ENCODE measurements at places on chromosomes 16 and 17. TPM values are rescaled to one million over a fixed set of nuclear protein-coding genes. Genes with fewer than 3 reads are reported as not detected.

PABPN1L gene
- 0.29 TPM for total RNA-seq

NBR1 gene
- 44.8 TPM for total RNA-seq

OXLD1 gene
- 81.0 TPM for total RNA-seq

CLDN6 gene
- total RNA-seq = 0.75 TPM

GRCh38 chr16:1290860-1291575 lies 18.4 kb upstream of the UBE2I start:
- peaks cover 19% of the 10 kb centered on the region for H3K27me3 ChIP-seq
- no peak overlapping the region for H3K4me3 ChIP-seq
- H3K36me3 ChIP-seq = no peaks in the 10 kb centered on the region
- peaks cover 21% of the 10 kb centered on the region for H3K4me1 ChIP-seq
- no peak overlapping the region for H3K27ac ChIP-seq

DNA sequence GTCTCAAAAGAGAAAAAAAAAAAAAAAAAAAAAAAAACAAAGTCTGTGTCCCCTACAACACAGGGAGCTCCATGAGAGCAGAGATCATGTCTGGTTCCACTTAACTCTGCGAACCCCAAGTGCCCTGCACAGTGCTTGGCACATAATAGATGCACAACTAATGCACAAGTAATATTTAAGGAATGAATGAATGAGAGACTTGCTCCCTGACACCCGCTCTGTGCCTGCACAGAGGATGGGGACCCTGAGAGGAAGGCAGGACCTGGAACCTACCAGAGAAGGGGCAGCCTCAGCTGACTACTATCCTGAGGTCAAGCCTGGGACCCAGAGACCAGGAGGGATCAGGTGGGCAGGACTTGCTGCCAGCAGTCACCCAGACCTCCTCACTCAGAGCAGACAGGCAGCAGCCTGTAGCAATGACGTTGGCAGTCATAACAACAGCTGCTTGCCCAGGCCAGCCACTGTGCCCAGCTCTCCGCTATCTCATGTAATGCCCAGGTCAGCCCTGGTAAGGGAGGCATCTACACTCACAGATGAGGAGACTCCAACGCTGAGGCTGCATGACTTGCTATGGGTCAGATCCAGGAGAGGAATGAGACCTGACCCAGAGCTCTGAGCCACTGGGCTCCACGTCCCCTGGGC lies 2.9 kb downstream of the MYO15A start:
- no peaks in the 10 kb centered on the region for H3K4me1 ChIP-seq
- no peak overlapping the region for H3K4me3 ChIP-seq
- no peak overlapping the region for H3K27ac ChIP-seq
- no peak for DNase-seq
- no peaks in the 10 kb centered on the region for H3K36me3 ChIP-seq

GRCh38 chr17:79162012-79162963 lies 87.7 kb downstream of the ENGASE start:
- H3K4me3 ChIP-seq = no peak overlapping the region
- peaks cover 85% of the 10 kb centered on the region for H3K27me3 ChIP-seq
- DNase-seq = no peak
- no peaks in the 10 kb centered on the region for H3K4me1 ChIP-seq
- no peak overlapping the region for H3K27ac ChIP-seq

DNA sequence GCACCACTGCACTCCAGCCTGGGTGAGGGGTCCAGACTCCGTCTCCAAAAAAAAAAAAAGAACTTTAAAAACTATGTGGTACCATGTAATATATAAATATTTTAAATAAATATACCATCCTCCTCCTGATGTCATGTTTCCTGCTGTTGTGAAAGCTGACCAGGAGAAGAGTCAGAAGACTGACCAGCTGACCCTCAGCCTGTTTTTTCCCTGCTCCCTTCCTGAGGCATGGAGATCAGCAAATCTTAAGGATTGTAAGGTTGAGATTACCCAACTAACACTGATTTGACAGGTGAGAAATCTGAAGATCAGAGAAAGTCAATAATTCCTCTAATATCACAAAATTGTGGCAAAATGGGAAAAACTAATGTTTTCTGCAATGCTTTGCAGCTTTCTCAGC lies 18.1 kb downstream of the NCOR1 start:
- H3K4me1 ChIP-seq = peaks cover 3% of the 10 kb centered on the region
- H3K36me3 ChIP-seq = peaks cover 17% of the 10 kb centered on the region
- no peak overlapping the region for H3K4me3 ChIP-seq

GRCh38 chr17:4587803-4588202 lies 3.5 kb downstream of the SMTNL2 start:
- no peak for DNase-seq
- H3K4me1 ChIP-seq = peaks cover 6% of the 10 kb centered on the region
- H3K36me3 ChIP-seq = no peaks in the 10 kb centered on the region
- H3K27me3 ChIP-seq = peaks cover 7% of the 10 kb centered on the region
- no peak overlapping the region for H3K4me3 ChIP-seq

GRCh38 chr17:28536532-28537218 lies 15.7 kb downstream of the UNC119 start:
- peaks cover 15% of the 10 kb centered on the region for H3K4me1 ChIP-seq
- no peak for DNase-seq
- no peak overlapping the region for H3K4me3 ChIP-seq
- no peak overlapping the region for H3K27ac ChIP-seq
- no peaks in the 10 kb centered on the region for H3K36me3 ChIP-seq

Measured in K562 (cell line).